ENCODE measurements at places on chromosomes 12 and 14.

DNA sequence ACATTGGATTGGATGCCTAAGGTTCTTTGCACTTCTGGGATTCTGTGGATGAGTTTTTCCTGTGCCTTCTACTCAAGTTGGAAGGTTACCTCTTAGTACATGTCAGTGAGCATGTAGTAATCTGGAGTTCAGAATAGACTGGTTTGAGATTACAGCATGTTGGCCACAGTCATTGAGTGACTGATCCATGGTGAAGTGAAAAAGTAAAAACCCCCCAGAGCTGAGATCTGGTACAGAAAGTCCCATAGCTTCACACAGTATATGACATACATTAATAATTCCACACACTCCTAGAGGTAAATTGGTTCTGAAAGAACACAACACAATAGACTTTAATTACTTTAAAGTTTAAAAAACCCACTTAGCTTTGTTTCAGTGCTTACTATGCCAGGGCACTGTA, 11.9 kb upstream of the CCND2 start:
- no peak for DNase-seq

- no peak for DNase-seq
Observed at GRCh38 chr12:48910196-48910595, 15.1 kb downstream of the FKBP11 start.

DNA sequence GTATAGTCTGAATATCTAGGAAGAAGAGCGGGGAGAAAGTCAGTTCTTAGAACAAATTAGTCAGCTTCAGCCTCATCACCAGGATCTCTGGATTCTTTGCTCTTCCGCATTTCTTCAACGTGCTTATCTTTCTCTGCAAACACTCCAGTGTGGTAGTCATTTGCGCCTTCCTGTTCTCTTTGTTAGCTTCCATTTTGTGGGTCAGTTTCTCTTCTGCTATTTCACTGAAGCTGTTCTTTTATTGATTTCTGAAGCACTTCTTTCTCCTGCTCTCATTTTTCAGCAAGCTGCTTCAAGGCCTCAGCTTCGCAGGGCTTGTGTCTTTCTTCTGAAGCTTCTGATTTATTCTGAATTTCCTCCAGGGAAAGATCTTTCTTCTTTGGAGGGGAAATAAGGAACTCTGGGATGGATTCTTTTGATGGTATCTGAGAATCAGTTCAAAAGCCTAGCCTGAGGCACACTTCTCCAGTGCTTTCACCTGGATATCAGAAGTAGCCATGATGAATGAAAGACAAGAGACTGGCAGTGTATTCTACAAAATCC, 13.5 kb downstream of the AMN1 start:
- DNase-seq: no peak

DNA sequence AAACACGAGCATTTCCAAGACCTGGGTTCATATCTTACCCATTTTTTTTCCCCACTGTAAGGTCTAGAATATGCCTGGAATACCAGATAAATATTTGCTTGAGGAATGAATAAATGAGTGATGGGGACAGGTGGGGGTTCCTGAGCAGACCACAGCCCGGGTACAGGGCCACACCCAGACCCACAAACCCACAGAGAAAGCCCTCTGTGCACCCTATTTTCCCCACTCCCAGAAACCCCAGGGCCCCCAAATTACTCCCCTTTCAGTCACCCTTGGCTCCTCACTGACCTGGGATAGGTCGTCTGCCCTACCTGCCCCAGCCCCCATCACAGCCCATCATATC, 66.5 kb upstream of the DDX11 start:
- DNase-seq: no peak

DNA sequence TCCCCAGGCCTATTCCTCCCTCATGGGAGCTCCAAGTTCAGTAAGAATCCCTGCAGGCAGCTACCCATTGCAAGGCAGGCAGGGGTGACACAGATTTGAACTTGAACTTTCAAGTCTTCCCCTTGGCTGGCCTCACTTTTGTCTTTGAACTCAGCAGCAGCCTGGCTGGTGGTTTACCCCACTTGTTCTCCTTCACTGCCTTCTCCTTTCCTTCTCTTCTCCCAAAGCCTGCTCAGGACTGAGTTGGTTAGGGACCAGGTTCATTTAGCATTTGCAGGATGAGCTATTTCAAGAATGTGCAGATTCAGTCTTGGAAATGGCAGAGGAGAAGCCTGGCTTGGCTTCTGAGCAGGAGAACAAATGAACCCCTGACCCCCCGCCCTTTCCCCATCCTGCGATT, 67.7 kb upstream of the TBX3 start:
- peak; percentile 59 for DNase-seq

- DNase-seq: no peak
Observed at GRCh38 chr12:116547955-116548501, 11.2 kb upstream of the MAP1LC3B2 start.

DNA sequence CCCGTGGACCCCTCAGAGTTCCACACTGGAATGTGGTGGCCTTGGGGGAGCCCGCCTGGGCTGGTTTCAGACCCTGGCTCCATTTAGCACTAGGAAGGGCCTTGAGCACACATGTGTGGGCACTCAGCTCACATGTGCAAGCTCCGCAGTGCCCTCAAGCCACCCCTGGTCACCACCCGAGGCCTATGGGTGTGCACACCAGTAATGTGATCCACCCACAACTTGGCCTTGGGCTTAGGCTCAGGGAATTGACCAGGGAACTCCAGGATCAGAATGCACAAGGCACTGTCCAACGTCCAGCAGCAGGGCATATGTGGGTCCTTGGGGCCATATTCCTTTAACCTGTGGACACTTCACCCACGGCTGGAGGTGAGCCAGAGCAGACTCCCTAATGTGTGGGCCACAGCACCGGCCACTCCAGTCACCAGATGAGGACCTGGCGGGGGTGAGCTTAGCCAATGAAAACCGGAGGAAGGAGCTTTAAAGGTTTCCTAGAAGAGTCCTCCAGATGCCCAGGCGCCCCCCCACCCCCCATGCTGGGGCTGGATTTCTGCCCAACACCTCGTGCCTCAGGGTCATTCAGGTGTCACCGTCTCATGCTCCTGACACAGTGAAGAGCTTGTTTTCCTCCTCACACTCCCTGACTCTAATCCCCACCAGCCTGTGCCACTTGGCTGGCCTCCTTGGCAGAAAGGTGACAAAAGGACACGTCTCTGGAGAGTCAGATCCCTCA, 209.2 kb downstream of the ZFP36L1 start:
- DNase-seq: no peak
